ENCODE measurements at places on chromosomes 4 and X.

DNA sequence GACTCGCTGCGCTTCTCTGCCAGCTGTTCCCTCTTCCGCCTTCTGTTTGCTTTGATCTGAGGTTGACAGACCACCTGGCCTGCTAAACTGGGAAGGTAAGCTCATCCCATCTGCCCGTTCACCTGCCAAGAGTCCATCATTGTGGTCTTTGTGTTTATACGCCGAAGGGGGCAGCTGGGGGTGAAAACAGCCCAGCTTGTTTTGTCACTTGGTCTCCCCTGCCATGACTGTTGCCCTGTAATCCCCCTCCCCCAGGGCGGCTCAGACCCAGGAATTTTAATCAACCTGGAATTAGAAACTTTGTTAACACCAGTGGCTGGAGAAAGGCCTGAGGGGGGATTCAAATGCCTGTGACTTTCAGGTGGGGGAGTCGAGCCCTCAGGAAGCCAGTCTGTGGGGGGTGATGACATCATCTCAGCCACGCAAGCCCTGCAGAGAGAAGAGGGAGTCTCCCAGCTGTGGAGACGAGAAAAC is 333.3 kb downstream of the BCOR start:
- DNase-seq: peak; percentile 11

GRCh38 chrX:38172596-38172995 is 48.1 kb downstream of the SRPX start:
- DNase-seq: no peak

DNA sequence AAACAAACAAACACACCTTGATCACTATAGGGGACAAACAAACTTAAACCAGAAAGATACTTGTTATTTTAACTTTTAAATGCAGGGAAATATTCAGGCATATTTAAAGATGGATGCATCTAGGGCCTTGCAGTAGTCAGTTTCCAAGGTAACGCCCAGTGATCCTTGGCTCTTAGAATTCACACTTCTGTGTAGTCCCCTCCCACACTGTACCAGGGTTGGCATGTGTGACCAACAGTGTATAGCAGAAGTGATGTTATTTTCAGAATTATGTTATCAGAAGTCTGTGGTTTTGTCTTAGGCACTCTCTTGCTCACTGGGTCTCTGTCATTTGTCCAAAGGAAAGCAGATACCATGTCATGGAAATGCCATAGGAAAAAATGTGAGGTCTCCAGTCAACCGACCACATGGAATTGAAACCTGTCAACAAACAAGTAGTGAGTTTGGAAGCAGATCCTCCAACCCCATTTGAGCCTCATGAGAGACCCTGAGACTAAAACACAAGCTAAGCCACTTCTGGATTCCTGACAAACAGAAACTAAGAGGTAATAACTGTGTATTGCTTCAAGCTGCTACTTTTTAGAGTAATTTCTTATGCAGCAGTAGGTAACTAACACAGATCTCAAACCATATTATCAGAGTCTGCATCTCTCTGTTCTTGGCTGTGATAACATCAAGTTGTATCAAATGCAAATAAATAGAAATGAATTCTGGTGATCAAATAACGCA is 670.3 kb downstream of the KCTD8 start:
- DNase-seq: no peak

DNA sequence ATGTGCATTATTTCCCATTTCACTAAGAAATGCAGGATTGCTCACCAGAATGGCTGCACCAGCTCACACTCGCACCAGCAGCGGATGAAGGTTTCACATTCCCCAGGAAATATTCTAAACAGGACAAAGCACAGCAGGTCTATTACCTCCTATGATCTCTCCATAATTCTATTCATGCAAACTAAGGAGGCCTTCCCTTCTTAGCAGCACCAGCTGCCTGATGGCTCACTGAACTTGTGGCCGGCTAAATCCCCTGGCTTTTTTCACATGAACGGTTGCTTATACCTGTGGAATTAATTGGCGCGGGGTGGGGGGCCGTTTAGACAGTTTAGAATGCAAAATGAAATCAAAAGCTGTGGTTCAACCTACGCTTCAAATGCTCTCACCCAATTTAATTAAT is 73.5 kb upstream of the SRD5A3 start:
- no peak for DNase-seq

GRCh38 chr4:100208964-100209363 is 18.7 kb upstream of the DDIT4L start:
- DNase-seq: no peak

GRCh38 chrX:1500701-1501624 is 36.0 kb downstream of the P2RY8 start:
- DNase-seq: no peak

DNA sequence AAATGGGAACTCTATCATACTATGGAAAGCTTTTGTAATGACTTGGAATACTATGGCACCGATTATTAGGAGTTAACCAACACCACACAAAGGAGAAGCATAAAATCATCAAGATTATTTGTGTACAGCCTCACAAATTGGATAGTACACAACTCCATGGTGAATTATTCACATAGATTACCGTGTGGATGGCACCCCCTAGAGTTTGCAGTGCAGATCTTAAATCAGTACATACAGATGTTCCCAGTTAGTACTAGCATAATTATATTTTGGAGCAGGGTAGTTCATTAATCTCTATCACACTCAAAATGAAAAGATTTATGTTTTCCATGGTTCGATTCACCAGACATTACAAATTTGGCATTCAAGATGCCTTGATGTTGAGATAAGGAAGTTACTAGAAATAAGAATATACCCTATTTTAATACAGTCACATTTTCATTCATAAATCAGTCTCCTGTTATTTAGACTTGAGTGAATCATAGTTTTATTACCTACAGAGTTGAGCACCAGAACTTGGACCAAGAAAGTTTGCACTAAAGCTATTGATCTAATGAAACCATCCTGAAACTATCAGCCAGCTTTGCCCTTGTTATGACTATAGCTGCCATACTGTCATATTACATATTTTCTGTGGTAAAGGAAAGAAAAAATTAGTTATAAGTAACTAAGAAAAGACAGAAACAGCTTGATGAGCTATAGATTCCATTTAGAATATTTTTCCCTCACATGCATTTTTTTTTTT is 531.8 kb downstream of the GLUD2 start:
- DNase-seq: peak; percentile 18

GRCh38 chr4:87057835-87058355 is 123.1 kb downstream of the AFF1 start:
- no peak for DNase-seq

DNA sequence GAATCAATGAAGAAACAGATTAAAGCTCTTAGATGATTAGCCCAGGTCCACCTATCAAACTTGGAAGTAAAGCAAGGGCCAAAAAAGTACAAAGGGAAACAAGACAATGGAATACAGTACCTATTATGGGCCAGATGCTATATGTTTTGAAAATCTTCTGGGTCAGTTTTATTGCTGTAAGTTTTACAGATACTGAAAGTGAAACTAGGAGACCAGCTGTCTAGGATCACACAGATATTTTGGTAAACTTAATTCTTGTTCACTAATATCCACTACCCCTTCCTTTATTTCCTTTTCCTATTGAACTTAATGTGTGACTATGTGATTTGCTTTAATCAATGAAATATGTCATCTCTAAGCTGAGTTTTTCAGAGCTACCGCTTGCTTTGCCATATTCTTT is 505.4 kb upstream of the PITX2 start:
- DNase-seq: no peak

- no peak for DNase-seq
These were observed 44.8 kb upstream of the HMX1 start for GRCh38 chr4:8916351-8916885.

DNA sequence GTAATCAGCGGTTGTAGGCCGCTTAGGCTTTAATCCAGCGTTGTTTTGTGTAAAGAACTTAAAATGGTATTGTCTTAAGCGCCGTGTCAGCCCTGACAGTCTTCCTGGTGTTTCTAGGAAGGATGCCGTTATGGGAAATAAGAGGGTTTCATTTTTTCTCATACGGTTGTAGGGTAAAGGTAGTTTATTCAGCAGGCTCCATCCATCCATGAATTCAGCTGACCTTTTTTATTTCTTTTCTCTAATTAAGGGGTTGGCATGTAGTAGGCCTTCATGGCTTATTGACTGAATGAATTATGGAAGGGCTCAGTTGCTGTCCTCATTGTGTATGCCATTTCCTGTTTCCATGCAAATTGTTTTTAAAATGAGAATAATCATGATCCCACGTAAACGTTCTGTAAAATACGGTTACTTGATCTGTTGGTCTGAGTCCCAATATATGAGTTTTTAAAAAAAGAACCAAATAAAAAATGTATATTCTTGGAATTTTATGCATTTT is 693 bp downstream of the OCIAD1 start:
- DNase-seq: no peak

DNA sequence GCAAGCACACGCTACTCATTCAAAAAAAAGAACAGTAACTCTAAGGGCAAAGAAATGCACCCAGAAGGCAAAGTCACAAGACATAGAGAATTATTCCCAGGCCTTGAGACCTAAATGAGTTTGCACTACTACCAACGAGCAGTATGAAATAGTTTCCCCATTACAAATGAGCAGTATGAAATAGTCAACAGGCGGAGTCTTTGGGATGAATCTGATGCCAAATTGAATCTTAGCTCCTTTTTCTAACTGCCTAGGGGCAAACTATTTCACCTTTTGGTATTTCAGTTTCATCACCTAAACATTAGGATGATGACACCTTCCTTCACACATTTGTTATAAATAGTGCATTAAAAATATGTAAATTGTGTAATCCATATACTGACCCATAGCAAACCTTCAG is 213.0 kb upstream of the FAT4 start:
- no peak for DNase-seq

- DNase-seq: no peak
These were observed 20.3 kb upstream of the ASMTL start for GRCh38 chrX:1472975-1473374.

DNA sequence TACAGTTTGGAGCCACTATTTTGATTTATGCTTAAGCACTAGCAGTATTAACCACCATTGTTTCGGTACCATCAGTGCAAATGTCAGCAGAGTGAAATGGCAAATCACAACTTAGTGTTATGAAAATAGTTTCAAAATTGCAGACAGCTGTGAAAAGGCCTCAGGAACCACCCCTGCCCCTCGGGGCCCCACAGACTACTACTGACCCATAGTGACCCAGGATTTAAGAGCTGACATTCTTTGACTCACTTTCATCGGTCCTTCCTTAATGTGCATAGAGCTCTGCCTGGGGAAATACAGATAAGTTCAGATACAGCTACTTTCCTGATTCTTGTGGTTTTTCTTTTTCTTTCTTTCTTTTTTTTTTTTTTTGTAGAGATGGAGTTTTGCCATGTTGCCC is 3.3 kb upstream of the BBS7 start:
- no peak for DNase-seq

- DNase-seq: no peak
These were observed 27.9 kb upstream of the EXOC1L start for GRCh38 chr4:55791666-55792065.

- no peak for DNase-seq
These were observed 13.5 kb downstream of the NSUN7 start for GRCh38 chr4:40763228-40763716.

- no peak for DNase-seq
These were observed 37.2 kb downstream of the MAP9 start for GRCh38 chr4:155339588-155339987.

GRCh38 chrX:37800717-37801116 is 20.9 kb downstream of the CYBB start:
- no peak for DNase-seq

- no peak for DNase-seq
These were observed 45.6 kb downstream of the SH3RF1 start for GRCh38 chr4:169225058-169225751.

GRCh38 chr4:85610450-85610849 is 135.5 kb downstream of the ARHGAP24 start:
- no peak for DNase-seq

DNA sequence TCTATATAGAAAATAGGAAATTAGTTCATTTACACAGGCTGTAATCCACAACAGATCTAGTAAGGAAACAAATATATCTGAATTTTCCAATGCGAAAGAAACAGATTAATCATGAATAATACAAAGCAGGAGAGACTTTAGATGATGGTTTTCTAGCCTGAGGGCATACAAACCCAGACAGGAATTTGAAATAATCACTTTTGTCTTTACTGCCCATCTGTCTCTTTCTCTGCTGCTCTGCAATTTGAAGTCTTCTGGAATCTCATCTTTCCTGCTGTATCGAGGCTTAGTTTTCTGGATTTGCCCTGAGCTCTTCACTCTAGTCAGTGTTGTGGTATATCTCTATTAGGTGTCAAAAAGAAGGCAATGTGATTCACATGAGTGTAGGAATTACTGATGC is 711.8 kb upstream of the FAM241A start:
- no peak for DNase-seq

- DNase-seq: no peak
These were observed 1008.0 kb downstream of the RAPGEF2 start for GRCh38 chr4:160110891-160111290.

DNA sequence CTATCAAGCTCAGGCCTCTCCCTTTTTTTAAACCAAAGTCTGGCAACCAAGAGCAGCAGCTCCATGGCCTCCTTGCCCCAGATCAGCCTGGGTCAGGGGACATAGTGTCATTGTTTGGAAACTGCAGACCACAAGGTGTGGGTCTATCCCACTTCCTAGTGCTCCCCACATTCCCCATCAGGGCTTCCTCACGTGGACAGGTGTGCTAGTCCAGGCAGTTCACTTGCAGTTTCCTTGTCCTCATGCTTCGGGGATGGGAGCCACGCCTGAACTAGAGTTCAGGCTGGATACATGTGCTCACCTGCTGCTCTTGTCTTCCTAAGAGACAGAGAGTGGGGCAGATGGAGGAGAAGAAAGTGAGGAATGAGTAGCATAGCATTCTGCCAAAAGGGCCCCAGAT is 21.5 kb downstream of the SLC34A2 start:
- no peak for DNase-seq

DNA sequence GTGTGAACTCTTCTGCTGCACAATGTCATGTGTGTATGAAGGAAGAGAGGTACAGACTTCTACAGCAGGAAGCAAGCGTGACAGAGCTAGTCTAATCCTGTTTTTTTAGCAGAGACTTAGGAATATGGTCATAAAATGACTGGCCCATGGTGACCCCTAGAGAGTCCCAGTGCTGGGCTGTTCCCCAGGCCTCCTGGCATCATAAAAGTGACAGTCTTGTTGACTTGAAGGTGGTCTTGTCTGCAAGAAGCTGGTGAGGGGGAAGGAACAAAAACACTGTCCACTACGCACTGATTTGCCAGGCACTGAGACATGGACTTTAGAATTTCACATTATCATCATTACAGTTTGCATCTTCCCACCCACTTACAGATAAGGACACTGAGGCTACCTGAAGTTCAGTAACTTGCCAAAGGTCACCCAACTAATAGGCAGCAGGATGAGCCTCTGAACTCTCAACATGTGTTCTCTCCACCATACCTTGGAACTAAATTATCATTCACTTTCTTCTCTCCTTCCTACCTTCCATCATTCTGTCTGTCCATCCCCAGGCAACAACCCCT is 63.0 kb downstream of the HADH start:
- no peak for DNase-seq

GRCh38 chrX:101136235-101136634 is 38.2 kb downstream of the CENPI start:
- DNase-seq: no peak

Data from tongue (tissue), 3 donors.